ENCODE measurements at places on chromosomes 7 and 10. TPM values are rescaled to one million over a fixed set of nuclear protein-coding genes. Genes with fewer than 3 reads are reported as not detected.
A peak's percentile ranks its signal among the peaks of the same experiment; 100 is the strongest.

Gene GPR37
- total RNA-seq = 3.7 TPM

Gene ACBD7
- 0.13 TPM for total RNA-seq

Gene CALD1
- total RNA-seq = 102 TPM

Gene HOXA13
- total RNA-seq = under 0.01 TPM

Gene TMEM196
- not detected for total RNA-seq

Gene ARHGAP22
- 9.0 TPM for total RNA-seq

Gene NRCAM
- 0.26 TPM for total RNA-seq

Gene LMBR1
- 79.6 TPM for total RNA-seq

Gene ECHDC3
- total RNA-seq = 10.0 TPM

DNA sequence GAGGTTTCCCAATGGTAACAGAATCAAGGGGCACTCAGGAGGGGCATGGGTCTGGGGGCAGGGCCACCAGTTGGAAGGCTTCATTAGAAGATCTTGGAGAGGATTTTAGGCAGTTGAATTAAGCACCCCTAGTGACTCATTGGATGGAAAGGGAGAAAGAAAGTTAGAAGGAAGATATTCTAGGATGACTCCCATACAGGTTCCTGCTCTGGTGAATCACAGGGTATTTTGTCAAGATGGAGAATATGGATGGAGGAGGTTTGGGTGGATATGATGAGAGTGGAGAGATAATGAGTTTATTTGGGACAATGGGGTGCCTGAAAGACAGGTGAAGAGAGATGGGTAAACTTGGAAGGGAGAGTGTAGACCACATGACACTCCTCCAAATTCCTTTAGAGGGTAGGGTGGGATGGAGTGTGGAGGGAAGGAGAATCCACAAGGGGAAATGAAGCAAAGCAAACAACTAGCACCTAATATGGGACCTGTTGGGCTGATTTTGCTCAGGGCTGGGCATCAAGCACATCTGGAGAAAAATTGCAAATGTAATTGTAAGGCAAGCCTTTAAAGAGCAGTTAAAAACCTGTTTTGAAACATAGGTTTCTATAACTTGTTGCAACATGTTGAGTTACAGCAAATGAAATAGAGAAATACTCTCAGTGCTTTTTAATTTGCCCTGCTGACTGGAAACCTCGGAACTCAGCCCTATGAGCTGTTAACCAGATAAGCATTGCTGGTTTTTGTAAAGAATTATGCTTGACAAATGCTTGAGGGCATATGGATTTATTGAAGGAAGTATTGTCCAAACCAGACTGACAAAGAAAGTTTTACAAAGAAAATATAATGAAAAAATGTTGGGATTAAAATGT lies 2.9 kb upstream of the ENTPD7 start:
- peak; percentile 97 for DNase-seq

DNA sequence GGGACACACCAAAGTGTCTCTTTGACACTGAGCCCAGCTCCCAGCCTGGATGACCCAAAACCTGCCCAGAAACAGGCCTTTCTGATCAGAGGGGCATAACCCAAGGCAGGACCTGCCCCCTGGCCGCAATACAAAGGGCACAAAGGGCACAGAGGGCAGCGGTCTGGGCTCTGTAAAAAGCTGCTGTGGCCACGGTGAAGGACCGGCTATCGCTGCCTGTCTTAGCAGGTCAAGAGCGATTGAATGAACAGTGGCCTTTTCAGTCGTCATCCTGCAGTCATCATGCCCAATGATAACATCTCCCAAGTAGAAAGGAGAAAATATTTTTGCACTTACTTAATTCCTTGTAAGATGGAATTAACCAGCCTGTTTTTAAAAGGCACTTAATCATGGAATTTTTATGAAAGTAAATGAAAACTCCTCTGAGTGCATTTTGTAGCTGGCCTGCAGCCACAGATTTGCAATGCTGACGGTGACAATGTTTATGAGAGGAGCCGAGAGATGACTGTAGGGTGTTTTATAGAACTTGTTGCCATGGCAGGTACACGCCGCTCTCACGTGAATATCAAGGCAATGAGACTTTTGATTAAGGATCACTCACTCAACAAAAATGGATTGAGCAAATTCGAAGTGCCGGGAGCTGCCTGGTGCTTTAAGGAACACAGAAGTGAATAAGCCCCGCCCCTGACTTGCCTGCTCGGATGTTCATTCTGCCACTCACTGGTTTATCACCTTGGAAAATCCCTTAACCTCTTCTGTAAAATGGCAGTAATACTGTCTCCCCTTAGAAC lies 47.3 kb upstream of the BHLHA15 start:
- peak; percentile 77 for DNase-seq

GRCh38 chr10:79322616-79323543 lies 24.4 kb upstream of the PPIF start:
- DNase-seq = peak; percentile 77

GRCh38 chr10:129962872-129963640 lies 1.0 kb downstream of the EBF3 start:
- DNase-seq = no peak

DNA sequence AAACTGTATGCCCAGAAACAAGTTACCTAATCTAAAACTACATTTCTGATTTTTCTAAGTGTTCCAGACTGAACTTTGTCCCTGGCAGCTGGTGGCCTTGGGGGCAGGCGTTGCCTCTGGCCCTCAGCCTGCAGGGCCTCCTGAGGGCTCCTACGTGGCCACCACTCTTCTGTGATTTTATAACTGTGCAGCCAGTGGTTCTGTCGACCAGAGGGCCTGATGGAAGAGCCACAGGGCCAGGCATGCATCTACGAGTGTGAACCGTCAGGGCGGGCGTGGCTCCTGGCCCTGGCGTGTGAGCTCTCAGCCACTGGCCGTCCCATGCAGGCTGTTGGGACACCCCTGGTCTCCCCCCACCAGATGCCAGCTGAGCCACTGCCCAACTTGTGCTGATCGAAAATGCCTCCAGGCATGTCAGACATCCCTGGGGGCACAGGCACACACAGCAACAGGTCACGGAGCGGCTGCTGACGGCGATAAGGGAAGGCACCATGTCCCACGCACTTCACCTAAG lies 173.4 kb downstream of the ZMYND11 start:
- DNase-seq = no peak

GRCh38 chr10:129335396-129335795 lies 131.6 kb upstream of the MGMT start:
- DNase-seq = no peak

- peak; percentile 2 for DNase-seq
Measured at GRCh38 chr10:12422189-12422588, 72.8 kb downstream of the CAMK1D start.

DNA sequence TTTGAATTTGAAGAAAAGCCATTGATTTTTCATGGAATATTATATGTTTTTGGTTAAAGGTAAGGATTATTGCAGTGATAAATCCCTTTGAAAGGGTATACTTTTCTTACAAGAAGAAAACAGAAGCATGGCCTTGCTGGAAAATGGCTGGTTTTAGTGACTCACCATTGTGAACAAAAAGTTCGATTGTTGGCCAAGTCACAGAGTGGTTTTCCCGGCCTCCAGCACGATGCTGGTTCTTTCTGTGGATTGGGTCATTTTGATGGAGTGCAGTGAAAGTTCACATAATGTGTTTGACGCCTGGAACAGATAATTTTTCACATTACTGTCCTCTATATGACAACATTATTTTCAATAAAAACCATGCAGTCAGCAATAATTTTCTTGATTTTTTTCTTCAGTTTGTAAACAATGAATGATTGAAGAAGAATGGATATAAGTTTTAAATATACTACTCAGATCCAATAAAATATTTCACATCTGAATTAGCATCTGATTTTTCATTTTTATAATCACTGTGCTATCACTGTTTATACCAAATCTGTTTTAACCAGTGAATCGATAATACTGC lies 60.9 kb downstream of the RBM20 start:
- DNase-seq = no peak

GRCh38 chr7:3201306-3201705 lies 99.7 kb upstream of the SDK1 start:
- DNase-seq = peak; percentile 73

- peak; percentile 10 for DNase-seq
Measured at GRCh38 chr7:155506854-155507337, 39.5 kb downstream of the CNPY1 start.

GRCh38 chr10:34599026-34599795 lies 215.9 kb downstream of the PARD3 start:
- DNase-seq = no peak
